Astrocyte of the hippocampus (primary cell): ENCODE measurements at places on chromosomes 4 and X.

- peak; percentile 22 for DNase-seq
Measured at GRCh38 chr4:24003926-24004325, 114.1 kb upstream of the PPARGC1A start.

DNA sequence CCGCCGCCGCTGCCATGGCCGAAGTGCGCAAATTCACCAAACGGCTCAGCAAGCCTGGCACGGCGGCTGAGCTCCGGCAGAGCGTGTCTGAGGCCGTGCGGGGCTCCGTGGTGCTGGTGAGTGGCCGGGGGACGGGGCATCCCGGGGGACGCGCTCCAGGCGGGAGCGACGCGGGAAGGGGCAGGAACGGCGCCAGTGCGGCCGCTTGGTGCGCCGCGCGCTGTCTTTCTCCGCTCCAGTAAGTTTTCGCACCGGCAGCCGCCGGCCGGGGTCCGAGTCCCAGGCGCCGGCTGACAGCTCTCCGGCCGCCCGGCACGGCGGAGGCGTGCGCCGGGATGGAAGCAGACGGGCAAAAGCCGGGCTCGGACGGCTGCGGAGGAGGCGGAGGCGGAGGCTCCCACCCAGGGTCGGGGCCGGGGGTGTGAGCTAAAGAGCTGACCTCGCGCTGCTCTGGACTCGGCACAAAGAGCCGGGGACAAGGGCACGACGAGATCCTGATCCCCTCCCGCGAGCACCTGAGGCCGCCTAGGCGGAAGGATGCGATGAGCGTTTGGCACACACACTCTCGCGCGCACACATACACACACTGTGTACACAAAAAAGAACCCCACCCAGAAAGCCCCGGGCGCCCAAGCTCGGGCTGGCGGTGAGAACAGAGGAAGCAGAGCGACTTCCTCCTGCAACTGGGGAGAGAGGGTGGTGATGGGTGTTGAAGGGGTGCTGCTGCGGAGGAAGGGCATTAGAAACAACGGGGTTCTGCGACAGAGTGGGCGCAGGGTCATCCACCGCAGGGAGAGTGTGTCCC lies 545 bp downstream of the DOCK11 start:
- peak; percentile 31 for DNase-seq

DNA sequence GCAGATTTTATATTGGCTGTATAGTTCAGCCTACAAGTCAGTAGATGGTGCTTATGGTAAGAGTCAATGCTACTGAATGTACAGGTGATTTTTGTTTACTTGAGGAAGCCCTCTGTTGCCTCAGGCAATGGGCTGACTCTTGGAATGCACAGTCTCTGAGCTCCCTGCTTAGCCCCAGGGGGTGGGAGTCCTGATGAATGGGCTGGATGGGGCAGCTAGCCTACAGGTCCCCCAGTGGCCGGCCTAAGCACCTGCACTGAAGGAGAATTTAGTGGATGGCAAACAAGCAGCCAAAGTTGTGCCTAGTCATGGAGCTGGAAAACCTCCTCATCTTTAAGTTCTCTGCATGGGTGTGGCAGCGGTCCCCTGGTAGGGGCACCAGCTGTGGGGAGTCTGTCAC lies 101.8 kb upstream of the CXorf51B start:
- DNase-seq = no peak

- DNase-seq = no peak
Measured at GRCh38 chrX:96244955-96245354, 439.7 kb upstream of the DIAPH2 start.

DNA sequence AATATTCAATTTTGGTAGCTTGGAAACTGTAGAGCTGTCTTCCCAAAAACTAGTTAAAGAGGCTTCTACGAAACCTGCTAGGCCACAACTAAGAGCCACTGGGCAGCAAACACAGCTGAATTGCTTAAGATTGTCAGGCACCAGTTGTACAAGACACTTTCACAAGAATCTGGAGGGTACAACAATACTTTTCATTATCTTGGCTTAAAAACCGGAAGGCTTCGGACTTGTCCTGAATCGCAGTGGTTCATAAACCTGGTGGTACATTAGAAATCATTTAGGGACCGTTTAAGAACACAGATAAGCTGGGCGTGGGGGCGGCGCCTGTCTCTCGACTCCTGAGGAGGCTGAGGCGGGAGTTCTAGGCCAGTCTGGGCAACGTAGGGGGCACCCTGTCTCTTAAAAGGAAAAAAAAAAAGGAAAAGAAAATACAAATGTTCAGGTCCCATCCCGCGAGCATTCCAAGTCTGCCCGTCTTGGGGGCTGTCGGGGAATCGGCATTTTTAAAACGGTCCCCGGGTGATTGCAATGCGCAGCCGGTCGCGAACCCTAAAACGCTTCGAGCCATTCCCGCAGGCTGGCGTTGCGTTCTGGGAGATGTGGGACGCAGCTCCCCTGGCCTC lies 763 bp downstream of the PYURF start:
- peak; percentile 57 for DNase-seq

DNA sequence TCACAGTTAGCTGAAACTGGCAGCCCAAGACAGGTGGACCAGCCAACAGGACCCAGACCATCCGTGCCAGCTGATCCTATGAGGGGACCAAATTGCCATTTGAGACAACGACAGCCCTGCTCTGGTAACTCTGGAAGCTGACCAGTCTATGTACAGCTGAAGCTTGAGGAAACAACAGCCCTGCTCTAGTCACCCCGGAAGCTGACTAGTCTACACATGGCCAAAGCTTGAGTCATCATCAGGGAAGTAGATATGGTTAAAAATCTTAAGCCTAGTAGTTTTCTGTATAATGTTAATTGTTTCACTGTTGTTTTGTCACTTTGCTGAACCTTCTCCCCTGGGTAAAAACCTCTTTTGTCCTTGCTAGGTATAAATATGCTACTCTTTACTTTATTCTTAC lies 905.4 kb upstream of the NDST4 start:
- no peak for DNase-seq

- no peak for DNase-seq
Measured at GRCh38 chr4:19473569-19473968, 778.1 kb upstream of the SLIT2 start.

DNA sequence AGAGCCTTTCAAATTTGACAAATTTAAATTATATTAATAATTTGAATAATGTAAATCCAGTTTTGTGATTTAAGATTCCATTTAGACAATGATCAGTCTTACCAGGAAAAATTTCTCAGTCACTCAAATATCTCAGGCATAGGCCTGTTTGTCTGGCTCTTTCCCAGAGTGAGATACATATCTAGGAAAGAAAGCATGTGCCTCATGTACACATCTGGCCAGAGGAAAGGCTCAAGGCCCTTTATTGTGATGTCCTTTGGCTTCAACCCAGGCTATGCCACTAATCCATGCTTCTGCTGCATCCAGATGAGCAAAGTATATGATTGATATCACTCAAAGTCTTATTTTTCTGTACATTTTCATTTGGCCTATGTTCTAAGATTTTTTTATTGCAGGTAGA lies 473.3 kb upstream of the ADGRL3 start:
- DNase-seq = no peak

DNA sequence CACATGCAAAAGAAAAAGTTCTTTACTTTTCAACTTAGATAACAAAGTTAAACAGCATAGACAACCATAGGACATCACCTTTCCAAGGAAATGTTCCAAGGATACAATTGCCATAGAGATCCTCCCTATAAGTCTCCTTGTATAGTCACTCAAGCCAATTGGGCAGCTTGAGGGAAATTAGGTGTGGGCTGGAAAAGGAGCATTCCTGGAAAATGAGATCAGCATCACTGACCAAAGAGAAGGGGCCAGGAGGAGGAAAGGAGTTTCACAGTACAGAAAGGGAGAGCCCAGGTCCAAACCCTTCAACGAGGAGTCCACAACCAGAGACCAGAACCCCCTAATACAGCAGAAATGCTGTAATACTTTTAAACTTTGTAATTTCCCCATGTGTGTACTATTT lies 91.5 kb upstream of the PPARGC1A start:
- peak; percentile 80 for DNase-seq

GRCh38 chr4:32192363-32192762 lies 1472.2 kb downstream of the PCDH7 start:
- no peak for DNase-seq
